Iris pigment epithelial cell (primary cell): ENCODE measurements at places on chromosomes 6 and 20.

DNA sequence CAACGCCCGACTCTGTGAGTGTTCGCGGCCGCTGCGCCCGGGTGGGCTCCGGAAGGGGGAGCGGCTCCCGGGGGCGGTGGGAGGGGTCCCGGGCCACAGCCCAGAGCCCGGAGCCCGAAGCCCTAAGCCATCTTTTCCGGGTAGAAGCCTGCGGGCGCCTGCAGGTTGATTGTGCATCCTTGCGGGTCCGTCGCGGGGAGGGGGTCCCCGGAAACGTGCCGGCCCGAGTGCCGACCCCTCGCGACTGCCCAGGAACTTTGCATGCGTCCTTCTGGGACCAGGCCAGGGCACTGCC is 413 bp downstream of the PTPRA start:
- peak; percentile 21 for DNase-seq

- DNase-seq = no peak
Observed at GRCh38 chr6:87049779-87050178, 45.1 kb downstream of the CGA start.

DNA sequence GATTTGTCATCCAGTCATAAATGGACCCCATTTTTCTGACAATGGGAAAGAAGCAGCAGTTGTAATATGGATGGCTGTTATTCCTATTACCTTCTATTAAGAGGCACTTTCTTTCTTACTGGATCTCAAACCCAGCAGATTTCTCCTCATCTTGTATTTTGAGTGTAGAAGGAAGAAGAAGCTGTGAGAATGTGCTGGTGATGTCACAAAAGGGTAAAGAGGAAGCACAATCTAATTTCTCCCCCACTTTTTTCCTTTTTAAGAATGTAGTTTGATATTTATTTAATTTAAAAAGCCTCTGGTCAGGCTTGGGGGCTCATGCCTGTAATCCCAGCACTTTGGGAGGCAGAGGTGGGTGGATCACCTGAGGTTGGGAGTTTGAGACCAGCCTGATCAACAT is 100.0 kb upstream of the JARID2 start:
- no peak for DNase-seq

GRCh38 chr6:132491303-132491702 is 21.6 kb downstream of the STX7 start:
- DNase-seq = peak; percentile 74

GRCh38 chr6:168834801-168835200 is 393.8 kb downstream of the SMOC2 start:
- no peak for DNase-seq

DNA sequence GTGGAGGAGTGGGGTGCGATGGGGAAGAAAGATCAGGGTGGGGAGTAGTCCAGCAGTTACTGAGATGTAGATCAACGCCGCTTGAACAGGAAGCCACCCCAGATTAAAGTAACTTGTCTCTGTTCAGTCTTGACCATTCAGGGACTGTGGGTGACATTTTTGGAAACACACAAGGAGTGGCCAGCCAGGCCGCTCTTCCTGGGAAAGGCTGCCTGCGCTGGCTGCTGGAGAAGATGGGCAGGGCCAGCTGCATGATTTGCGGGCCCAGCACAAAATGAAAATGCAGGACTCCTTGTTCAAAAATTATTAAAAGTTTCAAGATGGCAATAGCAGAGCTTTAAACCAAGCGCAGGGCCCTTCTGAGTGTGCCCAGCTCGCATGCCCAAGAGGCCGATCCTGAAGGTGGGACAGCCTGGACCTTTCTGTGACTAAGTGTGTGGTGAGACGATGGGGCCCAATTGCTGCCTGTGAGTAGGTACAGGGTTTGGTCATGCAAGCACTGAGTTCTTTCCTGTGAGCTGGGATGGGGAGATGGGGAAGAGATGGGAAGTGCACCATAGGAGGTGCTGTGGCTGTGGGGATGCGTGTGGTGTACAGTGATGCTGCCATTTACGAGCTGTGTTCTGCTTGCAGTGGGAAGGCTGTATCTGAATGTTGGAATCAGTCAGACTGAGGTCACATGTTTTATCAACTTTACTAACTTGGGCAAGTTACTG is 51.3 kb downstream of the DAAM2 start:
- no peak for DNase-seq

DNA sequence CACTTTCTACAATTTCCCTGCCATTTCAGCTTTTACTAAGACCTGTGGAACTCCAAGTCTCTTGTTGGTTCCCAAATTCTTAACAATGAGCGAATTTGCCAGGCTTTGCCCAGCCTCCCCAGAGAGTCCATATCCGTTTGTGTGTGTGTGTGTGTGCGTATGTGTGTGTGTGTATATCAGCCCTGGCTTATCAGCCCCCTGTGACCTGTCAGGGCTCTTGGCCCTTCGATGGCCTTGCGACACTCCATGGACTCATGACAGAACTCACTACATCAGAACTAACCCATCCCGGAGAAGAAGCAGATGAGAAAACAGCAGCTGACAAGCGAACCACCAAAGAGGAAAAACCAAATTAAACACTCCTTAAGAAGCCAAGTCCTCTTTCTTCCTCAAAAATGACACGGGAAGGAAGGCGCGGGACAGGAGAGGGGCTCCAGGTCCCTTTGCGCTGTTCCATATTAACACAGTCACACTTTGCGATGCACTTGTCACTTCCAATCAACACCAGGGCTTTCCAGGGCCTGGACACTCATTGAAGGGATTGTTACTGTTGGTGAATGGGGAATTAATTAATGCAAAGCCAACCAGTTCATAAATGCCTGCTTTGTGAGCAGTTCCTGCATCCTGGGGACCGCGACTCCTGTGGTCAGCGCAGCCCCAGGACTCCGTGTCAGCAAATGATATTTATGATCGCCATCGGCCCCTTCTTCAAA is 524.0 kb downstream of the CD83 start:
- no peak for DNase-seq

GRCh38 chr20:23358923-23359593 is 2.9 kb upstream of the GZF1 start:
- DNase-seq = no peak

GRCh38 chr6:41306187-41306854 is 19.8 kb upstream of the TREM1 start:
- peak; percentile 48 for DNase-seq

DNA sequence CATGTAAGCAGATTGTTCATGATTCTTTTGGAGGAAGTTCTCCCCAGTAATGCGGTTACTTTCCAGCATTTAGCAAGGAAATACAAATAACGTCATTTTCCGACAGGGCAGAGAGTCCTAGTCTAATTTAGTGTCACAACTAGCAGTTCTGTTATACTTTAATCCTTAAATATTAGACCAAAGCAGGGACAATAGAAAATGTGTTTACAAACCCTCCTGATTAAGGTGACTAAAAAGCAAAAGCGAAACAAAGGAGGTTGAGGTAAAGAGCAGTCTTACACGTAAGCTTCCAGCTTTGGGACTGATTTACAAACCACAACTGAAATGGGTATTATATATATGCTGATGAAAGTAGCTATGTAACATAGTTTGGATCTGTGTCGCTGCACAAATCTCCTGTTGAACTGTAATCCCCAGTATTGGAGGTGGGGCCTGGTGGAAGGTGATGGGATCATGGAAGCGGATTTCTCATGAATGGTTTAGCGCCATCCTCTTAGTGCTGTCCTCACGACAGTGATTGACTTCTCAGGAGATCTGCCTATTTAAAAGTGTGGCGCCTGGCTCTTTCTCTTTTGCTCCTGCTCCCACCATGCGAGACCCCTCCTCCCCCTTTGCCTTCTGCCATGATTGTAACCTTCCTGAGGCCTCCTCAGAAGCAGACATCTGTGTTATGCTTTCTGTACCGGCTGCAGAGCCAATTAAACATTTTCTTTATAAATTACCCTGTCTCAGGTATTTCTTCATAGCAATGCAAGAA is 81.9 kb downstream of the PLCB1 start:
- DNase-seq = no peak

DNA sequence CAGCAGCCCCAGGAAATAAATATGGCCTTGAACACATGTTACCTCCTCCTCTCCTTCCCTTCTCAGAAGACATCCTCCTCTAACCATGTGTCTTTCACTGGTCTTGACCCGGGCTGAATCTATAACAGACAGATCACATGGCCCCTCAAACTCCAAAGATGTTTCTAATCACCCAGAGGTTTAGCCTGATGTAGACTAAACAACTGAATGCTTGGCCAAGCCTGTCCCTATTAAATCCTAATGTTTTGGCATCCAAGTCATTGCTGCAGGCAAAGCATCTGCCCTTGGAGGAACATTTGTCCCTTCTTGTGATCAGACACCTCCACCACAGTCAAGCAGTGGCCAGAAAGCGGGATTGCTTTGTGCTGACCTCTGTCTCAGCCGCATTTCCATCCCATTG is 65.5 kb downstream of the ANKRD60 start:
- DNase-seq = no peak

DNA sequence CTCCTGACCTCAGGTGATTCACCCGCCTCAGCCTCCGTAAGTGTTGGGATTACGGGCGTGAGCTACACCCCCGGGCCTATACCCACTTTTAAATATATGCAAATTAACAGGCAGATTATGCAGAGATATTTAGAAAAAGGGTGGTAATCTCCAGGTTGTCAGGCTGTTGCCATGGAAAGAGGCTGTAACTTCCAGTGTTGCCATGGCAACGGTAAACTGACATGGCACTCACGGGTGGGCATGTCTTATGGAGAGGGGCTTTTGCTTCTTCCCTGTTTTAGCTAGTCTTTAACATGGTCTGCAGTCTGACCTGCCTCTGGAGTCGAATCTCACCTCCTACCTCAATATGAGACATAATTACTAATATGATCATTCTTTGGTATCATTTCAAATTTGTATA is 44.9 kb downstream of the ZNF334 start:
- DNase-seq = no peak

GRCh38 chr20:31837896-31838397 is 7.5 kb downstream of the FOXS1 start:
- DNase-seq = peak; percentile 71

DNA sequence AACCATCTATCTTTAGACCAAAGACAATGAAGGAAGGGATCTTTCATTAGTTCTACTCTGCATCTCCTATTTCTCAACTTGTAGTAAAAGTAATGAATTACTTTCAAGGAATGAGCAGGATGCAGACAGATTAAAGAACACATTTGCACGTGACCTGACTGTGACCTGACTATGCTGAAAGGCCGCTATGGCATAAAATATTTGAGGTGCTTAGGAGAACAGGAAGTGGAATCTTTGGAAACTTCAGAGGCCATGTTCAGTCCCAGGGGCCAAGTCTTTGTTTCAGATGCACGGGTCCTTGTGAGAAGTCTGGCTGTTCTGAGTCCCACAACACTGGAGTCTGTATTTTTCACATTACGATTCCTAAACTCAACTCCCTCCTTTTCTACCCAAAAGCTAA is 41.0 kb downstream of the NINL start:
- peak; percentile 52 for DNase-seq

- DNase-seq = no peak
Observed at GRCh38 chr6:162653808-162654207, 73.8 kb downstream of the PRKN start.

DNA sequence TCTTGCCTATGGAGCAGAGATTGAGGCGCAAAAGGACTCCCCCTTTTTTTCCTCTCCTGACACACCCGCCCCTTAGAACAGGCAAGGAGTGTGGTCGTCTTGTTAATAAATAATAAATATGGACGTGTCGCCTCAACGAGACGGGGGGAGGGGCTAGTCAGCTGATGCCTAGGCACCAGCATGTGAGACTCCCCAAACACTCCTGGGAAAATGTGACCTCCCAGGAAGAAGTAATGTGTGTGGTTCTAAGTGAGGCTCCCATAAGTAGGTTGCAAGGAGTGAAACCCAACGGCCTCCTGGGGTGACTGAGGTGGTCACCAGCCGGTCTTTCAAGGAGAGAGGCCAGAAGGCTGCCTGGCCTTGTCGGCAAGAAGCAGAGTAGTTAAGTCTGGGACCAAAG is 1.1 kb upstream of the FAXC start:
- no peak for DNase-seq

DNA sequence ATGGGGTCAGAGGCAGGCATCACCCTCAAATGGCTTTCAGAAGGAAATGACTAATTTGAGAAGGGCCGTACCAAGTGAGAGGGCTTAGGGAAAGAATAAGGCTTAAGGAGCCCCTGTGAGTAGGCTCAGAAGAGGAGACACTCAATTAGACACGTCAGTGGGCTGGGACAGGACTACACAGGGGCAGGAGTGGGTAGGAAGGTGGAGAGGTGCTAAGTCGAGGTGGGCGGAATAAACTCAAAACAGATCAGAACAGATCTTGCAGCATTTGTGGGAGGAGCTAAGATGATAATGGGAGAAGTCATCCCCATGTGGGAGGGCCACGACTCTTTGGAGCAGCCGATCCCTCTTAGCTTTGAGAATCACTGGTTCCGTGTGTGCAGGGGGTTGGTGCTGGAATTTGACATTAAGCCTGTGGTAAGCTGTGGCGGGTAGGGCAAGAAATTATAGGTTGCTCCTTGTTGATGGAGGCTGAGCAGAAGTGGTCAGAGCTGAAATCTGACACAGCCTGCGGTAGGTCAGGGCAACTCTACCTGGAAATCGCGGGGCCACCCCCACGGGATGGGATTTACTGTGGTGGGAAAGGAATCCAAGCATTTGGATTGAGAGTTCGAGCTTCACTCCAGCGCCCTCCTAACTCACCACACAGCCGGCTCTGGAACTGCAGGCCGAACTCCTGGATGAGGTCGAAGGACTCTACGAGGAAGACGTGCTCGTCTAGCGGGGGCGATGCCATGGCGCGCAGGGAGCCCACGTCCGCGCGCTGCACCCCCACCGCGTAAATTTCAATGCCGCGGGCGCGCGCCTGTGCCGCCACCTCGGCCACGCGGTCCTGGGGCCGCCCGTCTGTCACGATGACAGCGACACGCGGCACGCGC is 2.8 kb upstream of the RBPJL start:
- no peak for DNase-seq

GRCh38 chr20:47558295-47559066 is 56.8 kb downstream of the NCOA3 start:
- DNase-seq = no peak

DNA sequence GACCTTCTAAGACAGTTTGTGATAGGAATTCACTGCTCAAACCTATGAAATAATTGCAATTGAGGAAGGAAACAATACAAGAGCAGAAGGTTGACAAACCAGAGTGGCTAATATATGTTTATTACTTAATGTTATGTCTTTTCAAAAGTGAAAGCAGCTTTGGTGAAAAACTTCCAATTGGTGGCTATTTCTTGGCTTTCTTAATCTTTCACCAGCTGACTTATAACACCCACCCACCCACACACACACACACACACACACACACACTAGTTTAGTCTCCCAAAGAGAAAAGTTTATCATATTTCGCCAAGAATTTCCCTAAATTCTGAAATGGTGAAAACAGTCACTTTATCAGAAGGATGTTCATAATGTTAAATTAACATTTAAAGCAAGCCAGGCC is 583.5 kb downstream of the EYS start:
- peak; percentile 4 for DNase-seq

- peak; percentile 18 for DNase-seq
Observed at GRCh38 chr20:12414446-12415274, 497.0 kb downstream of the BTBD3 start.

GRCh38 chr6:50952092-50952907 is 133.6 kb downstream of the TFAP2B start:
- peak; percentile 66 for DNase-seq

- peak; percentile 33 for DNase-seq
Observed at GRCh38 chr6:111658462-111659154, 52.9 kb upstream of the TRAF3IP2 start.

- no peak for DNase-seq
Observed at GRCh38 chr20:4802527-4802926, 80.8 kb downstream of the PRND start.
